ENCODE measurements at places on chromosomes 2 and 18.

- ATAC-seq = no peak
Measured at GRCh38 chr18:9792565-9793245, 84.6 kb downstream of the RAB31 start.

GRCh38 chr2:68124321-68124720 lies 33.4 kb upstream of the PNO1 start:
- no peak for ATAC-seq

- ATAC-seq = no peak
Measured at GRCh38 chr2:98870516-98871158, 65.4 kb downstream of the CRACDL start.

GRCh38 chr18:69956665-69957620 lies 9.3 kb upstream of the CD226 start:
- ATAC-seq = no peak

DNA sequence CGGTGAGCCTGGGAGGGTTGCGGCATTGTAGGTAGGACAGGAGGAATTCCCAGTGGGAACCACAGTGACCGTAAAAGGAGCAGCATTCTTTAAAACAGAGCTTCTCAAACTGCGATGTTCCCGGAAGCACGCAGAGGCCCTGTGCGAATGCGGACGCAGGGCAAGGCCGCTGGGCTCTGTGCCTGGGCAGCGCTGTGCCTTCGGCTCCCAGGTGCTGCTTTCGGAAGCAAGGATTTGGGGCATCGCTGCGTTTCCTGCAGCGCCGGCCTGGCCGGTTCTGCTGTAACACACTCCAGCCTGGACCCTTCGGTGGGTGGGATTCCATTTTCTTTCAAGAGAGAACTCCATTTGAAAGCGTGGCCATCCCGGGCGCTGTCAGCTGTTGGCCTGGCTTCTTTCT lies 118.6 kb downstream of the PTGR3 start:
- no peak for ATAC-seq

- ATAC-seq = no peak
Measured at GRCh38 chr2:199770716-199771115, 80.3 kb downstream of the FTCDNL1 start.

GRCh38 chr2:39689272-39689841 lies 23.6 kb downstream of the TMEM178A start:
- ATAC-seq = no peak

- ATAC-seq = peak; percentile 96
Measured at GRCh38 chr2:219308142-219309101, 779 bp downstream of the PTPRN start.

- ATAC-seq = peak; percentile 57
Measured at GRCh38 chr2:148817210-148817708, 57.8 kb upstream of the KIF5C start.

DNA sequence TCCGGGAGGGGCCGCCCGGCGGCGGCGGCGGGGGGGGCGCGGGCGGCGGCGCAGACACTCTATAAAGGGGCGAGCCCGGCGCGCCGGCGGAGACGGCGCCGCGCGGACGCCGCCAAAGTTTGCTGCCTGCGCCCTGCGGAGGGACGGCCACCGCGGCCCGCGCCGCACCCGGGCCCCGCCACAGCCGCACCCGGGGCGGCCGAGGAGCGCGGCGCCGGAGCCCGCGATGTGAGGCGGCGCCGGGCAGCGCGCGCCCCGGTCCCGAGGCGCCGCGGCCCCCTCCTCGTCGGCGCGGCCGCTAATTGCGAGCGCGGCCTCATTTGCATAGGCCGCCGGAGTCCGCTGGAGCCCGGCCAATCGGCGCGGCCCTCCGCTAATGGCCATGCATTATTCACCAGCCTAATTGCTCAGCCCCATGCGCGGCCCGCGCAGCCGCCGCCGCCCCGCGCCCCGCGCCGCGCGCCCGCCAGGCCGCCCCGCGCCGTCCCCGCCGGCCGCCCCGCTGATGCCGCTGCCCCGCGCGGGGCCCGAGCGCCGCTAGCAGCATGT lies at the start of gene SALL3:
Gene SALL3, plus strand, starts transcription at position 89 of the 549 bp plus-strand sequence. Its CDS starts 457 bp downstream, at position 546.
- ATAC-seq = no peak

DNA sequence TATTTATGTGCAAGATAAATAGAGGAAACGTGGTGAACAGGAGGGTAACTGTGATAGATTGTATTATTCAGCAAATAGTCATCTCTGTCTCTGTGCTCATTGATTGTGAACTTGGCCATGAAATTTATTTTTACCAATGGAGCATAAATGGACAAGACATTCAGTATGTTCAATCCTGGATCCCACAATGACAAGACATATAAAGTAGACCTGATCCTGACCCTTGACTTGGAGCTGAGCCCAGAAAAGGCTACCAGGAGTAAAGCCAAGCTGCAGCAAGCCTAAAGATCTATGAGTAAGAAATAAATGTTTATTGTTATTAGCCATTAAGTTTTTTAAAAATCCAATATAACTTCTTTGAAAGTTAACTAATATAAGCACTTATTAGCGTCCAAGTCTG lies 531.2 kb downstream of the PIK3C3 start:
- no peak for ATAC-seq

DNA sequence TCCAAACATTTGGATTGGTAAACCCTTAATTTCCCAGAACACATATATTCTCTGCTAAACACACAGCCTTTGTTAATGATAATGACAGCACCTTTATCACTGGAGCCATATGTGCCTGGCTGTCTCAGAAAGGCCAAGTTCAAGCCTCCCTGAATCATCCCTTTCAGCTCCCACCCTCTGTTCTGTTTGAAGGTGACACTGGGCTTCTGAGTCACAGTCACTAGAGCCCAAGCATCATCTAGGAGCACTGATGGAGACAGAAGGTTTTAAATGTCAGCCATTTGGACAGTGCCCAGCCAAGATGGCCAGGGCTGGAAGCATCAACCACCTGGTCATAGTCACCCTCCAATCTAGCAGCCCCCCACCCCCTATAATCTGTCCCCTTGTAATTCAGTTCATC lies 80.6 kb downstream of the NRP2 start:
- no peak for ATAC-seq

All from SK-N-SH treated with all-trans-retinoic acid at 6 μM for 48 hours (cell line).